Stimulated activated CD4-positive, alpha-beta T cell treated with anti-CD3 and anti-CD28 coated beads, Interleukin-4, amount 100 ng/mL, for 48 hours (primary cell): ENCODE measurements at places on chromosomes 4 and X.

DNA sequence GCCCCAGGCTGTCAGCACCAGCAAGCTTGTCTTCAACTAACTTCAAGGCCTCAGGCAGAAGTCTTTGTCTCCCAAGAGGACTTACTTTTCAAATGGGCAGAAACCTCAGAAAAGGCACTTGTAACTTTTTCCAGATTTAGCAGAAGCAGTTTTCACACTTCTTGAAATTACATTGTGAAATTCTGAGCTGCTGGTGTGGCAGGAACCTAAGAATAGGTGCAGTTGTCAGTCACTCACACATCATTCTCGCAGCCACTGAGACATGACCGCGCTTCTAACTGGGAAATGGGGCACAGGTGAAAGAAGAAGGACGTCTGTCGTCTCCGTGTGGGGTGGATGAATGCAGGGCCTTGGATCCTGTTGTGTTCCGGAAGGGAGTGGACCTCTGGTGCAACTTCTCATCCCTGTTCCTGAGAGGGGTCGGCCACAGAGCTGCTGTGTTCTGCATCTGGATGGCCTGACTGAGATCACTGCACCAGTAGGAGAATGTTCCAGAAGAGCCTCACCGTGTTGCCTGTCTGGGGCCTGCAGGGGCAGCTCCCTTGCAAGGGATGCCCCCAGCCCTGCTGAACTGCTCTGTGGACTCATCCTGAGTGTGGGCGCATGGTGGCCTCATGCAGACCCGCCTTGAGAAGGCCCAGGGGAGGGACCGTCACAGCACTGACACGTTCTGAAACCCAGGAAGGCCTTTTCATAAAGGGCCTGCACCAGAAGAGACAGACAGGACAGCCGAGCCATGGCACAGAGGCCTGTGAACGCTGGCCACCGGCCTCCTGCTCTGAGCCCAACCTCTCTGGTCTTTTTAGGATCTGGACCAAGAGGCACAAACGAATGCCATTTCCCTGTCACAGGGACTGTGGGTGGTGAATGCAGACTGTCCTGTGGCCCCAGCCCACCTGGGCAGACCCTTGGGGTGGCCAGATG is 18.7 kb downstream of the NAT8L start:
- DNase-seq: no peak

- DNase-seq: no peak
Observed at GRCh38 chrX:130079824-130080406, 30.4 kb downstream of the ELF4 start.

DNA sequence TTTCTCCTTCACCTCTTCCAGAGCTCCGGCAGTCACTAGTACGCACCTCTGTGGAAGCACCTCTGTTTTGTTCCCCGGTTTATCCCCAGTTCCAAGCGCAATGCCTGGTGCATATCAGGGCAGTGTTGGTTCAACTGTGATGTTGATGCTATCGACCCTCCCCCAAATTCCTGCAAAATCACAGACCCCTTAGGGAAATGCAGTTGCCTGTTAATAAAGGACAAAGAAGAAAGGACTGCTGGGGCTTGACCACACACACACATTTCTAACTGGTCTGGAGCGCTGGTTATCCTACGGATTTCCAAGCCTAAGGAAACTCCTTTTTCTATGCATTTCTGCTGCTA is 530 bp upstream of the NMU start:
- DNase-seq: no peak

DNA sequence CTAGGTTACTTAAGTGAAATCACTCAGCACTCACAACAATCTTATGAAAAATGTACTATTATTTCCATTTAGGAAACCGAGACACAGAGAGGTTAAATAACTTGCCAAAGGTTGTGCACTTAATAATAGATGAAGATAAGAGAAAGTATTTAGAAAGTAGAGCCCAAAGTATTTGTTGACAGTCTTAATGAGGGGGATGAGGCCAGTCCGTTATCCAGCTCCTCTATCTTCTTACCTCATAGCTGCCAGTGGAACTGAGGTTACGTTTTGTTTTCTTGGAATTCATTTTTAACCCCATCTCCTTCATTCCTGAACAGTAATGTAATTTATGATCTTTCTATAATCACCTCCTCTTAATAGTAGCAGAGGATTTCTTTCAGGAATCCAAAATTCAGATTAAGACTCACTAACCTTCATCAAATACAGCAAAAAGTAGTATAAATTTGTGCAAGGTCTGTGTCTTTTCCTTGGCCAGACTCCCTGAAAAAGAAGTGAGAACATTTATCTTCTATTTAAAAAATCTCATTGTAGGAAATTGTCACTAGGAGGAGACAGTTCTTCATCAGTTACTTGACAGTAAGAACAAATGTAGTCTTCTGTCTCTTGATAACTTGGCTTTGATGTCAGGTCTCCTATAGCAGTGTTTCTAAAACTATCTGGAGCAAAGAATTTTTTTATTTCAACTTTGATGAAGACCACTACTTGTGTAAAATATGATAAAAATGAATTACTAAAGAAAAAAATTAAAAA is 35.5 kb downstream of the F8 start:
- DNase-seq: no peak

GRCh38 chr4:40395908-40396793 is 61.0 kb downstream of the CHRNA9 start:
- no peak for DNase-seq

- no peak for DNase-seq
Observed at GRCh38 chrX:56994375-56995270, 718 bp downstream of the SPIN3 start.

DNA sequence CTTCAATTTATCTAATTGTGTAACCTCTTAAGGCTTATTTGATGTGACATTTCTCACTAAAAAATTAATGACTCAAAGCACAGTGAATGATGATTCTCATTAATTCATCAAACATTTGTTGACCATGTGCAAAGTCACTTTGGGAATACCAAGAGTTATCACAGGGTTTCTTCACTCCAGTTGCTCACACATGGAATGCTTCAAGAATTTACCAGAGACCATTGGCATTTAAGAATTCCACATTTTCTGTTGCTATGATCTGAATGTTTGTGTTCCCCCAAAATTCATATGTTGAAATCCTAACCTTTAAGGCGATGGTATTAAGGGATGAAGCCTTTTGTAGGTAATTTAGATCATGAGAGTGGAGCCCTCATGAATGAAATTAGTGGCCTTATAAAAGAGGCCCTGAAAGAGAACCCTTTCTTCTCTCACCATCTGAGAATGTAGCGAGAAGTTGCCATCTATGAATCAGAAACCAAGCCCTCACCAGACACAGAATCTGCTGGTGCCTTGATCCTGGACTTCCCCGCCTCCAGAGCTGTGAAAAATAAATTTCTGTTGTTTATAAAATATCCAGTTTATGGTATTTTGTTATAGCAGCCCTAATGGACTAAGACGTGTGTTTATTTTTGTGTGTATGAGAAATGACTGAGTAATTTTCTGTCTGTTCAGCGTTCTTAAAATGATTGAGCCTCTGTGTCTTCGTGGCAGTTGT is 16.4 kb upstream of the SRPX start:
- DNase-seq: no peak

DNA sequence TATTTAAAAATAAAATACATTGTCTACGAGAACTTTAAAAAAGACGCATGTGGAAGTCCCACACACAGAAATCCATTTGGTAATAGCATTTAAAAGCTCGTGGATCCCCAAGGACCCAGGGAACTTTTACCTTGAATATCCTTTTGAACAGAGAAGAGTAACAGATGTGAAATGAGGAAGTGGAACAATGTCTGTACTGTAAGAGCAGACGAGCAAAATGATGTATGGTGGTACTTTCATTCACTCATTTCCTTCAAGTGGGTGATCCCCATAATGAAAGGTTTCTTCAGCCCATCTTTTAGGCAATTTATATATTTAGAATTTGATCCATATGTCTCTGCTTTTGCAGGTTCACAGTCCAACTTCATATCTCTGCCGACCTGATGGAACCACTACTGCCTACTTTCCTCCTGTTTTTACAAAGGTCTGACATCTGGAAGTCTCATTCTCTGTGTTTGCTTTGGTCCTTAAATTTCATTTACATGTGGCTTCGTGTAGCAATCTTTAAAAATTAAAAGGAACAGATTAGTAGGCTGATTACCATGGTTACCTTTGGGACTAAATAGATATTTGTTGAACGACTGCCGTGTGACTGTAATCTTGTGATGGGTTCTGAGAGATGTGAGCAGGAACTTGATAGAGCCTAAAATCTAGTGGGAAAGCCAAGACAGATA is 188.4 kb downstream of the PALLD start:
- DNase-seq: no peak

- DNase-seq: no peak
Observed at GRCh38 chr4:181173046-181173445, 1070.2 kb upstream of the TENM3 start.
